Stomach (tissue), 19 donors: ENCODE measurements at places on chromosomes 12 and 14. TPM values are rescaled to one million over a fixed set of nuclear protein-coding genes. Genes with fewer than 3 reads are reported as not detected.

- H3K27ac ChIP-seq, result no peak overlapping the region
- no peak for DNase-seq
- no peaks in the 10 kb centered on the region for H3K36me3 ChIP-seq
- H3K4me1 ChIP-seq, result peaks cover 16% of the 10 kb centered on the region
These were observed 52.1 kb downstream of the VWF start for GRCh38 chr12:6072302-6072752.

- no peaks in the 10 kb centered on the region for H3K36me3 ChIP-seq
- no peak for DNase-seq
- H3K4me3 ChIP-seq, result no peak overlapping the region
- H3K27ac ChIP-seq, result no peak overlapping the region
These were observed 10.0 kb upstream of the KLC1 start for GRCh38 chr14:103619057-103619456.

DNA sequence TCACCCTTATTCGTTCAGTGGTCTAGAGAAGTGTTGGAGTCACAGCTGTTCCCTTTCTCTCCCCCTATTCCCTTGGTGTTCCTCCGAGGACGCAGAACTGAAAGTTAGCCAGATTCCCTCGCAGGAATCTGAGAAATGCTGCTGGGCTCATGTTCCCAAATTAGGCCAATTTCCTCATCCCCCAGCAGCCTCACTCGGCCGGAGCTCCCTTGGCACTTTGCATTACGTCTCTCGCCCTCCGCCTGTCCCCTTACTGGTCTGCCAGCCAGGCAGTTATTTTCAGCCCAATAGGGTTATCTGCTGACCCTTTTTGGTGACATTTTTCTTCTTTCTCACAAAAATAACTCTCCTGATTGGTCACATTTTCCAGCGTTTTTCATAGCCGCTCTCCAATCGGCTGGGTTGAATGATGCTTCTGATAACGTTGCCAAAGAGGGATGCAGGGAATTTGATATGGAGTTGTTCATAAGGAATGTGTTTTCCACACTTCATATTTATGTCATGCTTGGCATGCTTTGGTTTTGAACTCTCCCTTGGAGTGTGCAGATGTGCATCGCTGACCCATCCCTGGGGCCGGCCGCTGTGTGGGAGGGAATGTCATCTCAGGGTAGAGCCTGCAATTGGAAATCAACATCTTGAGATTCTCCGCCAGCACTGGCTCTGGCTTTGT is 9.9 kb downstream of the IFT43 start:
- H3K4me3 ChIP-seq, result no peak overlapping the region
- peaks cover 55% of the 10 kb centered on the region for H3K36me3 ChIP-seq
- DNase-seq, result no peak
- no peak overlapping the region for H3K27ac ChIP-seq

GRCh38 chr12:113063396-113064350 is 7.1 kb downstream of the DTX1 start:
- H3K4me1 ChIP-seq, result no peaks in the 10 kb centered on the region
- peaks cover 64% of the 10 kb centered on the region for H3K27me3 ChIP-seq
- H3K36me3 ChIP-seq, result no peaks in the 10 kb centered on the region
- H3K4me3 ChIP-seq, result no peak overlapping the region
- no peak overlapping the region for H3K27ac ChIP-seq

- H3K27ac ChIP-seq, result no peak overlapping the region
- no peaks in the 10 kb centered on the region for H3K27me3 ChIP-seq
- no peaks in the 10 kb centered on the region for H3K36me3 ChIP-seq
- H3K4me1 ChIP-seq, result no peaks in the 10 kb centered on the region
- peak; percentile 24 for DNase-seq
These were observed 250.5 kb downstream of the DPF3 start for GRCh38 chr14:72643317-72643801.

DNA sequence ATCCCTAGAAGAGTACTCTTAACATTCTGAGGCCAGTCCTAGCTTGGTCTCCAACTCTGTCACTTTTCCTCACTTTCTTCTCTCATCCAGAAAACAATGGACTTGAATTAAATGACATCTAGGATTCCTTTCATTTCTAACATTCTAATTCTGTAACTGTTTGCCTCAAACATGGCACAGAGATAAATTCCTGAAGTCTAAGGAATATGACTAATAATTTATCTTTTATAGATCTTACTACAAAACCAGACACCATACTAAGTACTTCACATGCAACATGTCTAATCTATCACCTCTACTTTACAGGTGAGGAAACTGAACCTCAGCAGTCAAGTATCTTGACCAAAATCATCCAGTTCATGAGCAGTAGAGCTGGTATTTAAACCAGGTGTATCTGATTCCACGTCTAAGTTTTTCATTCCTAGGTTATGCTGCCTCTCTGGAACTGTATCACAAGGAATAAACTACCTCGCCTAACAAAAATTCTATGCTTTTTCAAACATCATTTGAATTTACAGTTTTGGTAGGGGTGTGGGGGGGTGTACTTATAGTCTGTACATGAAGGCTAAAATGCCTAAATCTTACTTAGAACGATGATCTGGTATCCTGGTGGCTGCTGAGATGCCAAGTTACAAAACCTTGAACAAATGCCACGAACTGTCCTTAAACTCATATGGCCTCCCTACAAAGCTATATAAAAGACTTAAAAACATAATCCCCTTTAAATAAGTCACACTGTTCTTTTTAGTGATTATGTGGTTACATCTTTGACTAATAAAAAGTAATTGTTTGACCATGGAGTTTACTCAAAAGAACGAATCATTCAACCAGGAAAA is 41.6 kb downstream of the ATXN2 start:
- no peak overlapping the region for H3K27ac ChIP-seq
- no peak overlapping the region for H3K4me3 ChIP-seq
- H3K27me3 ChIP-seq, result no peaks in the 10 kb centered on the region
- peaks cover 19% of the 10 kb centered on the region for H3K4me1 ChIP-seq
- no peak for DNase-seq
- H3K36me3 ChIP-seq, result no peaks in the 10 kb centered on the region

- no peaks in the 10 kb centered on the region for H3K36me3 ChIP-seq
- no peak overlapping the region for H3K4me3 ChIP-seq
- no peaks in the 10 kb centered on the region for H3K27me3 ChIP-seq
- peaks cover 42% of the 10 kb centered on the region for H3K4me1 ChIP-seq
These were observed 65.1 kb upstream of the NCOR2 start for GRCh38 chr12:124632519-124632984.

DNA sequence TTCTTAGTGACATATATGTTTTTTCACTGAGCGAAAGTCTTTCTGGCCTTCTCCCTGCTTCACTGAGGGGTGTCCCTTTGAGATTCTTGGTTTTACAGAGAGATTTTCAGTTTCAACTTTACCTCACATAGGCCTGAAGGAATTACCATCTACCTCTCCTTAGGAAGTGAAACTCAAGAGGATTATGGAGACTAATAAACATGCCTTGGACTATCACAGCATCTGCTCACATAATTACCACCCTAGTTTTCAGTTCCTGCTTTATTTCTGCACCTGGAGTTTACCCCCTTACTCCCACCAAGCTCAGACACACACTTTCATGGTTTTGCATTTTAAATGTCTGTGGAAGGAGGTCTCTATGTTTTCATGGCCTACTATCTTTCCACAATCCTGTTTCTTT is 118.3 kb upstream of the SCAF11 start:
- H3K36me3 ChIP-seq, result no peaks in the 10 kb centered on the region
- no peak overlapping the region for H3K27ac ChIP-seq
- H3K27me3 ChIP-seq, result no peaks in the 10 kb centered on the region
- DNase-seq, result no peak

DNA sequence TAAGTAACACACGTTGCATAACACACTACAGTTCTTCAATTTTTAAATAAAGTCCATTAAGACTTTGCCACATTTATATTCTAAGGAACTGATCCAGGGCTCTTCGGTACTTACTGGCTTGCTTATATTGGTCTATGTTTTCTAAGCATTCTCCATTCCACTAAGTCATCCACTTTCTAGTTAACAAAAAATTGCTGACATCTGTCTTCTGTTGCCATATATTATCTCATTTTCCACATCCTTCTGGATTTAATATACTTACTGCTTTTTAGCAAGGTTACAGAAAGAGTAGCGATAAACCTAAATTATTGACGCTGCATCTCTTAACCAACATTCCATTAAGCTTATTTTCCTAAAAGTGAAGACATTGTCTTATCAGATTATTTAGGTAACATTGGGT is 238.4 kb upstream of the LRIG3 start:
- H3K27ac ChIP-seq, result no peak overlapping the region
- no peaks in the 10 kb centered on the region for H3K36me3 ChIP-seq
- no peaks in the 10 kb centered on the region for H3K27me3 ChIP-seq

DNA sequence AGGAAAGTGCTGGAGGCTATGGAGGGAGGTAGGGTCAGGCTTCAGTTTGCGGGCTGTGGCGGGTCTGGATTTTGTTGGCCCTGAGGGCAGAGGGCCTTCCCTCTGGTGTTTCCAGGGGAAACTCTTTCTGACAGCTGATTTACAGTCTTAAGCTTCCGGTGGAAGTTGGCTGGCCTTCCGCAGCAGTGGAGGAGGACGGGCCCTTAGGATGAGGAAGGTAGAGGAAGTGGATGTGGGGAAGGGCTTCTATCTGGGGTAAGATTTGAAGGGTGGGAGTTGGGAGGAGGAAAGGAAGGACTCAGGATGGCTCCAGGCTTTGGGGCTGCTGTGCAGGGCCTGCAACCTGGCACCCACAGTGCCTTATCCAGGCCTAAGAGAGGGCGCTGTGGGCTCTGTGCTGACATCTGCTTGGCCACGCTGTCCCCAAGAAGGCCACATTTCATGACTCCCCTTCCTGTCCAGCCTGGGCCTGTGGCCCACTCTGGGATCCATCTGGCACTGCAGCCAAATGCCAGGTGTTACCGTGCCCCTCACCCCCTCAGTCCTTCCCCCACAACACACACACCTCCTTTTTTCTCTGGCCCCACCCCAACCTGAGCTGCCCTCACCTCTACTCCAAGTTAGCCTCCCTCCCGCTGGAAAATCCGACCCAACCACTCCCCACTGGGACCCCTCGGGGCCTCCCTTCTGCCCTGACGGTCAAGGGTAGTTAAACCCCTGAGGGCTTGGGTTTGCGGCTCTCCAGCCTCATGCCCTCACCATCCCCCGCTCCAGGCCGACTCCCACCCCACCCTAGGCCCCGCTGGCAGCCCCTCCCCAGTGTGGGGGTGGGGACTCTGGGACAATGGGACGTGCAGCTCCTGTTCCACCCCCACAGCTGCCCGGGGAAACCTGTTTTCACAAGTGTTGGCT is 7.7 kb upstream of the PPP1R13B start:
- H3K27ac ChIP-seq, result peak overlapping the region; percentile 69
- no peak overlapping the region for H3K4me3 ChIP-seq
- H3K4me1 ChIP-seq, result peaks cover 18% of the 10 kb centered on the region
- peak; percentile 79 for DNase-seq
- no peaks in the 10 kb centered on the region for H3K27me3 ChIP-seq

GRCh38 chr14:22547313-22547947 is 41.6 kb downstream of the DAD1 start:
- peak overlapping the region; percentile 70 for H3K27ac ChIP-seq
- H3K36me3 ChIP-seq, result no peaks in the 10 kb centered on the region
- DNase-seq, result no peak
- no peaks in the 10 kb centered on the region for H3K27me3 ChIP-seq
- H3K4me3 ChIP-seq, result no peak overlapping the region

DNA sequence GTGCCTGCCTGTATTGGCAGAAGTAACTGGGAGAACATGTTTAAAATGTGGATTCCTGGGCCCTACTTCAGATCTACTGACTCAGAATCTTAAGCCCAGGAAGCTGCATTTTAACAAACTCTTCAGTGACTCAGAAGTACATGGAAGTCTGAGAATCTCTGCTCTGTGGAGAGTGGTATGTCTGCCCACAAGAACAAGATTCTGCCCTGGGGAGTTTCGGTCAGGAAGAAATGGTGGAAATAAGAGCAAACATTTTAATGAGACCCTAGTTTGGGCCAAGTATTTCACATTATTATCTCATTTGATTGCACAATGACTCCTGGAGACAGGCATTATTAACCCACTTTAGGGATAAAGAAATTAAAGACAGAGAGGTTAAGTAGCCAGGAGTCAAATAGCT is 8.2 kb downstream of the ALDH1L2 start:
- no peak for DNase-seq
- no peaks in the 10 kb centered on the region for H3K36me3 ChIP-seq

GRCh38 chr12:75706786-75707605 is 195.6 kb upstream of the KRR1 start:
- H3K27me3 ChIP-seq, result no peaks in the 10 kb centered on the region
- H3K27ac ChIP-seq, result peak overlapping the region; percentile 52
- no peaks in the 10 kb centered on the region for H3K36me3 ChIP-seq
- DNase-seq, result no peak

GRCh38 chr14:54685286-54685845 is 118.4 kb downstream of the SAMD4A start:
- peak overlapping the region; percentile 88 for H3K27ac ChIP-seq
- no peaks in the 10 kb centered on the region for H3K36me3 ChIP-seq
- H3K27me3 ChIP-seq, result no peaks in the 10 kb centered on the region
- no peak overlapping the region for H3K4me3 ChIP-seq

DNA sequence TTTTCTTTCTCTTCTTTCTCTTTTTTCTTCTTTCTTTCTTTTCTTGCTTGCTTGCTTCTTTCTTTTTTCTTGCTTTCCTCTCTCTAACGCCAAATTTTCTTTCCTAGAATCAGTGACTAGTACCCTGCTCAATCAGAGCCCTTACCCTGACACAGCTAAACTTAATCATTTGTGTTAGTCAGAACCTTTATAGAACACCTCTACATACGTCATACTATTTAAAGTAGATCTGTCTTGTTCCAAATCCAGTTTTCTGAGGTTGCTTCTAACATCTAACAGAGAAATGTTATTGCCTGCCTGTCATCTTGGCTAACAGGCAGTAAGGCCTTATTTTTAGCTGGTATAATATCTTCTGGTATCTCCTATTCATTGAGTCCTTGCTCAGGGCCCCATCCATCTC is 65.5 kb upstream of the MYF6 start:
- no peak for DNase-seq
- no peaks in the 10 kb centered on the region for H3K36me3 ChIP-seq
- no peaks in the 10 kb centered on the region for H3K4me1 ChIP-seq
- H3K27ac ChIP-seq, result no peak overlapping the region

- peak; percentile 82 for DNase-seq
- no peak overlapping the region for H3K4me3 ChIP-seq
- H3K4me1 ChIP-seq, result no peaks in the 10 kb centered on the region
- H3K27me3 ChIP-seq, result no peaks in the 10 kb centered on the region
- no peaks in the 10 kb centered on the region for H3K36me3 ChIP-seq
These were observed 412.3 kb downstream of the RPS29 start for GRCh38 chr14:49173765-49174373.

DNA sequence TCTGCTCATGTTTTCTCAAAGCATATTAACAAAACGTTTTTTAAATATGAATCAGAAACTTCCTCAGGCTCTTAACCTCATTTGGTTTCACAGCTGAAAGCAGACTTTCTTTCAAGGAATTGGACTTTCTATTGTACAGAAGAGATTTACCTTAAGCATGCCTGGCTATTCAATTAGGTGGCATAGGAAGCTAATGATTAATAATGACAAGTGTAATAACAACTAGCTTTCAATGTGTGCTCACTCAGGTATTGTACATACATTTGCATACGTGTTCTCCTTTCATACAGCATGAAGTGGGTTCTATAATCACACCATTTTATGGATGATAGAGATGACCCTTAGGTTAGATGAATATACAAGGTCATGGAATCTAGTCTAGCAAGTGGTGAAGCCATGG is 115.7 kb downstream of the ANO6 start:
- no peak for DNase-seq
- peaks cover 12% of the 10 kb centered on the region for H3K36me3 ChIP-seq
- no peak overlapping the region for H3K27ac ChIP-seq
- no peak overlapping the region for H3K4me3 ChIP-seq
- peaks cover 8% of the 10 kb centered on the region for H3K4me1 ChIP-seq
- H3K27me3 ChIP-seq, result no peaks in the 10 kb centered on the region

VTI1B gene
- total RNA-seq, result 43.0 TPM

NPAS3 gene
- total RNA-seq, result 7.9 TPM

RNASE7 gene
- total RNA-seq, result 2.6 TPM

ERP27 gene
- 1.3 TPM for total RNA-seq

LRP1 gene
- 97.8 TPM for total RNA-seq

MUCL1 gene
- not detected for total RNA-seq

HOXC4 gene
- total RNA-seq, result not detected

LRRC43 gene
- not detected for total RNA-seq

OR6C2 gene
- total RNA-seq, result not detected
